ENCODE measurements at places on chromosomes 16 and 17.

DNA sequence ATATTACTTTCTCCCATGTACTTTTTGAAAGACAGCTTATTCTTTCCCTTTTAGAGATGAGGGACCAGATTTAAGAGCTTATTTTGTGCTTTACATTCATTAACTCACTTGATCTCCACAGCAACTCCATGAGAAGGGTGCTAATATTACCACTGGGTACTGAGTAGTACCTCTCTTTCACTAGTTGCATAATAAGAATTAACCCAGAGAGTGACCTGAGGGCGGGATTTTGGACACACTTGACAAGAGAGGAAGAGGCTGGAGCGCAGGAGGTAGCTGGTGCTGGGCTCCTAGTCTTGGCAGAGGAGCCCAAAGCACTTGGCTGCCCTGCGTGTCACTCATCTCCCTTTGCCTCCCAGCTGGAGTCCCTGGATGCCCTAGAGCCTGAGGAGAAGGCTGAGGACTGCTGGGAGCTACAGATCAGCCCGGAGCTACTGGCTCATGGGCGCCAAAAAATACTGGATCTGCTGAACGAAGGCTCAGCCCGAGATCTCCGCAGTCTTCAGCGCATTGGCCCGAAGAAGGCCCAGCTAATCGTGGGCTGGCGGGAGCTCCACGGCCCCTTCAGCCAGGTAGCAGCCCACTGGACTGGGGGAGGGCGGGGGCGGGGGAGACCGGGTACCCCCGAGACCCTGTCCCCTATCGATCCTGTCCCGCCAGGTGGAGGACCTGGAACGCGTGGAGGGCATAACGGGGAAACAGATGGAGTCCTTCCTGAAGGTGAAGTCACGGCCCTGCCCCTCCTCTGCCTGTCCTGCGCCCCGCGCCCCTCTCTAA is 1.7 kb upstream of the MAZ start:
- peak; percentile 24 for DNase-seq

DNA sequence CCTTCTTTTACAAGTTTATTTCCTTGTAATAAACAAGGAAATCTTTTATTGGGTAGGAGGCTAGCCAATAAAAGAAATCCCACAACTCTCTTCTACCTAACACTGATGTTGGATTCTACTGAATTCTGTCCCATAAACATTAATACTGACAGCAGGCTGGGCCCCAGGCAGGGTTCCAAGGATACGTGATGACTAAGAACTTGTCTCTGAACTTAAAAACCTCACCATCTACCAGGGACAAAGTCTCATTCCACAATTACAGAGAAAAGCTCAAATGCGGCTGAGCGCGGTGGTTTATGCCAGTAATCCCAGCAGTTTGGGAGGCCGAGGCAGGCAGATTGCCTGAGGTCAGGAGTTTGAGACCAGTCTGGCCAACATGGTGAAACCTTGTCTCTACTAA is 64.9 kb downstream of the ARHGAP17 start:
- DNase-seq, result no peak

DNA sequence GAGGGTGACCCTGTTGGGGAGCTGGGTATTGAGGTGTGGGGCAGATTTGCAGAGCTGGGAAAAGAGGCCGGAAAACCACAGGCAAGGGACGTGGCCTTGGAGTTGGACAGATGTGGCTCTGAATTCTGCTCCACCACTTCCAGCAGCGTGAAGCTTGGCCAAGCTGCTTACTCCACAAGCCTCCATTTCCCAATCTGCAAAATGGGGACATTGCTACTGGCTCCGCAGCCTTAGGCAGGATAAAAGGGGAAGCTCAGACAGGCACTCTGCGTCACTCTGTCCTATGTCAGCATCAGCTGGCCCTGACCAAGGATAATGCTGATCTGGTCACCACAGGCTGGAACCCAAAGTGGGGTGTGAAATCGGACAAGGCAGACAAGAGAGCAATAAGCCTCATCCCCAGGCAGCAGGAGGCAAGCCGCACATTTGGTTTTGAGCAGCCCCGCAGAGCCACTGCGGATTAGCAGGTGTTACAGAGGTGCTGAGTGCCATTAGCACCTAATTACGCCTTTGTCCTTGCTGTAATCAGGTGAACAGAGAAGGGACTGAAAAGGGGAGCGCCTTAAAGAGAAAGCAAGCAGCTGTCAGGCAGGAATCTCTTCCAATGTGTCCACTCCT is 54.8 kb downstream of the SDK2 start:
- no peak for DNase-seq

DNA sequence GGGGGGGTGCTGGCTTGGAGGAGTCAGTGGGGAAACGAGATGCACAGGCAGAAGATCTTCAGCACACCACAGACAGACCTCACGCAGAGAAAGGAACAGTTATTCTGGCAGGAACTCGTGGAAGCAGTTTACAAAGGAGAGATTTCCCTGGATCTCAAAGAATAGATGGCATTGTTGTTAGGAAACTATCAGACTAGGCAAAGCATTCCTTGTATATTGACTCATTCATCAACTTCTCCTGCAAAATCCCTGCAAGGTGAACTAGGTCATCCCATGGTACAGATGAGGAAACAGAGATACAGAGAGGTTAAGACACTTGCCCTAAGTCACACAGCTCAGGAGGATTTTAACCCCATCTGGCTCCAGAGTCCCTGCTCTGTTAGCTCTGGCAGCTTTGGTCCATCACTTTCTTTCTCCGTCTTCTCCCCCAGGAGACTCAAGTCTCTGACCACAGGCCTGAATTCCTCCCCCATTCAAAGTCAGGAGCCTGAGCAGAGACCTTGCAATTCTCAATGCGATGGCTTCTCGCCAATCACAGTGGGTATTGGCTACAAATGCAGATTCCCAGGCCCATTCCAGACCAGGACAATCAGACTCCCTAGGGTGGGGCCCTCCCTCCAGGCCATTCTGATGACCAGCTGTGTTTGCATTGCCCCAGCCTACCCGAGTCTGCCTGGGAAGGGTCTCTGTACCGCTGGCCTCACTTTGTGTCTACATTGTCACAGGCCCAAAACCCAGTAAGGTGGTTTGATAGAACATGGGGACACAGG is 56.4 kb downstream of the LITAF start:
- DNase-seq, result no peak

DNA sequence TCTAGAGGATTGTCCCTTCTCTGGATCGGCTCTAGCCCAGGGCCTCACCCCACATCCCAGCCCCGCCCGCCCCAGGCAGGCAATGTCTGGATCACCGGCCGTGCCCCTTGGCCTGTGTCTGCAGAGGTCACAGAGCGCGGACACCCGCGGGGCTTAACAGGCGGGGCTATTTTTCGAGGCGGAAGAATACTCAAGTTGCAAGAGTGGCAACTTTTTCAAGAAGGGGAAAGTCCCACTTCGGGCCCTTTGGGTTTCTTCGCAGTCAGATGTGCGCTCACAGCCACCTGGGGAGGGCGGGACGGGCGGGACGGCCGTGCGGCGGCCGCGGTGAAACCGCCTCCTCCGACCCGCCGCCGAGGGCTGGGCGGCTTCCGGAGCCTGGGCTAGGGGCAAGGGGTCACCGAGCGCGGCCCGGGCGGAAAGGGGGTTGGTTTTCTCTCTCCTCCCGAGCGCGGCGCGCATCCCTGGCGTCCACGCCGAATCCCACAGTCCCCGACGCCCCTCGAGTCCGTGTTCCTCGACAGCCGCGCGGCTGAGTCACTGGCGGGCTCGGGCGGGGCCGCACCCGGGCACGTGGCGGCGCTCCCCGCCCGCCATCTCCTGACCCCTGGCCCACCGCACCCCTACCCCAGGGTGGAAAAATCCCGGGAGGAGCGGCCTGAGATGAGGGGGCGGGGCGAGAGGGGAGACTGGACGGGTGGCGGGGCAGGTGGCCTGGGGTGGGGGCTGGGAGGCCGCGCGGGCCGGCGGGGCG is 1.2 kb upstream of the PFN1 start:
- DNase-seq, result no peak

GRCh38 chr17:68033636-68034451 is 1.7 kb upstream of the KPNA2 start:
- DNase-seq, result peak; percentile 48

DNA sequence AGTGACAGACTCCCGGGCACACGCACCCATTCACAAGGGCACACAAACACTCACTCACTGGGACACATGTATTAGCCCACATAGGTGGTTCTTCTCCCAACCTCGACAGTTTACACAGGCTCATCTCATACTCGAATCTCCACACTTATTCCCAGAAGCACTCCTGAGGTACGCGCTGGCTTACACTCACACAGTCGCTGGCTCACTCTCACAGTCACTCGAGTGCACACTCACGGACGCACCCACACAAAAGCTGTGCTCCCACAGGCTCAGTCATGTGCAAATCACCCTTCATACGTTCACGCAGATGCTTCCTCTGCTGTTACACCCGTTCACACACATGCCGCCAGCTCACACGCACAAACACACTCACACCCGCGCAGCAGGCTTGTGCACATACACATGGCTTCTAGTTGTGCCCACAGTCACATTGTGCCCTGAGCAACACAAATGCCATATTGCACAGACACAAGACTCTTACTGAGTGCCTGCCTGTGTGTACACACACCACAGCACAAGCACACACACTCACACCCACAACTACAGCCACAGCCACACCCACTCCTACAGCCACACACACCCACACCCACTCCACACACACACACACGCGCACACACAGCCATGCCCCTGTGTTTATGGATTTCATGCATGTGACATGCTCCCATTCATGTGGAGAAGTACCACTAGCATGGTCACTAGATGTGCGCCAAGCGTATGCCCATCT is 8.4 kb upstream of the PRR29 start:
- DNase-seq, result no peak

DNA sequence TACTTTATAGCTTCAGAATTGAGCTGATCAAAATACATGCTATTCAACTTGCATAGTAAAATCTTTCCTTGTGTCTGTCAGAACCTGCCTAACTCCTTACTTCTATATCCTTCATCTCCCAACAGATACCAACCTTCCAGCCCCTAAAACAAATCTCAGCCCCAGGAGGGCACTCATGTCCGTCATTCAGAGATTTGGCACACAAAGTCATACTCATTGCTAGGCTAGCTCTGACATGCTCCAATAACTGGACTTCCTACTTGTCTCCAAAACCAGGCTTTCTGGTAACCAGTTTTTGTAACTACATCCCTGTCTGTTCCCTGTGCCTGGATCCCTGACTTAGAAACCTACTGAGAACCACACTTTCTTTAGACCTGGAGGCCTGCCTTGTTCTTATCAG is 37.5 kb upstream of the DHX40 start:
- DNase-seq, result no peak

- DNase-seq, result no peak
These were observed 24.3 kb downstream of the USP43 start for GRCh38 chr17:9669551-9670008.

Data from DMS153 (cell line).